ENCODE measurements at places on chromosomes 16 and 17.

DNA sequence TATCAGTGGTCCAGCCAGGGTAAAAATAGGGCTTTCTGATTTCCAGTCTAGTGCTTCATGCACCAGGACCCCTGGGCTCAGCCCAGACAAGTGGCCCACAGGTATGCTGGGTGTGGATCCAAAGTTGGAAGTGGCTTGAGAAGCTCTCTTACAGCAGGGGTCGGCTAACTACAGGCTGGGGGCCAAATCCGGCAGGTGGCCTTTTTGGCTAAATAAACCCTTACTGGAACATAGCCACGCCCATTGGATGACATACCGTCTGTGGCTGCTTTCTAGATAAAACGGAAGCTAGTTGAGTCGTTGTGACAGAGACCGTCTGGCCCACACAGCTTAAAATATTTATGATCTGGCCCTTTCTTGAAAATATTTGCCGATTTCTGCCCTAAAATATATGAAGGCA is 119.0 kb upstream of the CDC42EP4 start:
- peak; percentile 22 for DNase-seq

GRCh38 chr16:59161679-59162078 is 427.6 kb upstream of the GOT2 start:
- DNase-seq: no peak

DNA sequence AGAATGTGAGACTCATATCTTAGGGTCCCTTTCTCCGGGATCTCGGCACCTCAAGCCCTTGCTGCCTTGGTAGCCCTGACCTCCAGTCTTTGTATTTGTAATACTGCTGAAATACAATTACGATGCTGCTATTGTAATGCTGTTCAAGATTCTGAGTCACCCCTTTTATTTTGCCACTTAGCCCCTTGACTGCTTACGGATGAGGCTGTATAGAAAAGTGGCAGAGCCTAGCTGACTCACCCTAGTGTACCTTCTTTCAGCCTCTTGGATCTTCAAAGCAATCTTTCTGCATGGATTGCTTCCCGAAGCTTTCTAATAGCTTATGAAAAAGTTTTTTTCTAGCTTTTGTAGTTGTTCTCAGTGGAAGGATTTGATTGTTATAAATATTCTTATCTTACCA is 187.9 kb downstream of the KCNJ2 start:
- DNase-seq: no peak

- no peak for DNase-seq
Measured at GRCh38 chr17:49216482-49216881, 6.0 kb downstream of the ABI3 start.

DNA sequence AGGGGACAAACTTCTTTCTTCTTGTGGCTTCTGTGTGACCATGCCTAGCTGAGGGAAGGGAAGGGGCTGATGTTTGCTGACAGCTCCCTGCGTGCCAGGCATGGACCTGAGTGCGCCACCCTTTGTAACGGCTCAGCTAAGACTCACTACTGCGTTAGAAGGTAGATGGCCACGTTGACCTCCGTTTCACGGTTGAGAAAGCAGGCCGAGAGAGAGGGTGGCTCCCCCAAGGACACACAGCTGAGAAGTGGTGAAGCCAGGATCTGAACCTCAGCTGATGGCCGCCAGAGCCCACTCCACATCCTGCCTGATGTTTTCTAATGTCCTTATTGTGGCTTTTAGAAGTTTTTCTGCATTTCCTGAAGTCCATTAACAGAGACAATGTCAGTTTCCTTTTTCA is 45.1 kb downstream of the RGS9 start:
- DNase-seq: peak; percentile 77

DNA sequence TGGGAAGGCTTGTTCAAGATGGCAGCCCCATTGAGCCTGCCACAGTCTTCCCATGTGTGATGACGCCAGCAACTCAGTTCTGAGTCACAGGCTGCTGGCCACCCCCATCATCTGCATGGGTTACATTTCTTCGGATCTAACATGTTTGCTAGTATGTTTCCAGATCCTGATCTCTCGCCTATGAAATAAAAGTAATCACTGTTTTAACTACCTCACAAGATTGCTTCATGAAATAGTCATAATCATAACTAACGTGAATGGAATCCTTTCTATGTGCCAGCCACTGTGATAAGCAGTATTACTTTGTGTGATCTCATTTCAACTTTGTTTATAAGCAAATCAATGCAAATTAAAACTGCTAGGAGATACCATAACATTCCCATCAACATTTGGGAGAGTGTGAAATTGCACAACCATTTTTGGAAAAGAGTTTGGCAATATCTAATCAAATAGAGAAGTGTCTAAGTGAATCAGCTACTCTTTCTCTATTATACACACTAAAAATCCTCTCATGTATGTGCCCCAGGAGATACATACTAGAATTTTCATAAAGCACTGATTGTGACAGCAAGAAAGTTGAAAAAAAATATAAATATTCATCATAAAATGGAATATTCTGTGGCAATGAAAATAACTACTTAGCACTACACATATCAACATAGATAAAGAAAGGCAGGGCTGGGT is 300.2 kb upstream of the IRX5 start:
- no peak for DNase-seq

DNA sequence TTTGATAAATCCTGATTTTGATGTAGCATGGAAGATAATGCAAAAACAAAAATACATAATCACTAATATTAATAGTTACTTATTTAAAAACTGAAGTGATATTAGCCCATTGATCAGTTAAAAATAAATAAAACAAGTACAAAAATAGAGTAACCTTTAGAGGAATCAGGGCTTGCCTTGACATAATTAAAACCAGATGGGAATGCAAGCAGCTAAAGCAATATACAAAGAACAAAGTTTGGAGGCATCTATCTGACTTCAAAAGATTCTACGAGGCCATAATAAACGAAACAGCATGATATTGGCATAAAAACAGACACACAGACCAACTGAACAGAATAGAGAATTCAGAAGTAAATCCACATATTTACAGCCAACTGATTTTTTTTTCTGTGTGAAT is 15.0 kb upstream of the HEATR3 start:
- DNase-seq: no peak

- DNase-seq: peak; percentile 61
Measured at GRCh38 chr17:68441070-68441770, 16.1 kb downstream of the WIPI1 start.

DNA sequence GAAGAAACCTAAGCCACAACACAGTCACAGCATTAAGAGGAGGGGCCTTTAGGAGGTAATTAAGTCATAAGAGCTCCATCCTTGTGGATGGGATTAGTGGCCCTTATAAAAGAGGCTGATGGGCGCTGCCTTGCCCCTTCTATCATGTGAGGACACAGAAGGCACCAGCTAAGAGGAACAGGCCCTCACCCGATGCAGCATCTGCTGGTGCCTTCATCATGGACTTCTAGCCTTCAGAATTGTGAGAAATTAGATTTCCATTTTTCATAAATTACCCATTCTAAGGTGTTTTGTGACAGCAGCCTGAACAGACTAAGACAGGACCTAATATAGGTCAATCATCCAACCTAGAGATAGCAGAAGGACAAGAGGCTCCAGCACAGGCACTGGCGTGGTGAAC is 120.8 kb downstream of the CDYL2 start:
- DNase-seq: no peak

DNA sequence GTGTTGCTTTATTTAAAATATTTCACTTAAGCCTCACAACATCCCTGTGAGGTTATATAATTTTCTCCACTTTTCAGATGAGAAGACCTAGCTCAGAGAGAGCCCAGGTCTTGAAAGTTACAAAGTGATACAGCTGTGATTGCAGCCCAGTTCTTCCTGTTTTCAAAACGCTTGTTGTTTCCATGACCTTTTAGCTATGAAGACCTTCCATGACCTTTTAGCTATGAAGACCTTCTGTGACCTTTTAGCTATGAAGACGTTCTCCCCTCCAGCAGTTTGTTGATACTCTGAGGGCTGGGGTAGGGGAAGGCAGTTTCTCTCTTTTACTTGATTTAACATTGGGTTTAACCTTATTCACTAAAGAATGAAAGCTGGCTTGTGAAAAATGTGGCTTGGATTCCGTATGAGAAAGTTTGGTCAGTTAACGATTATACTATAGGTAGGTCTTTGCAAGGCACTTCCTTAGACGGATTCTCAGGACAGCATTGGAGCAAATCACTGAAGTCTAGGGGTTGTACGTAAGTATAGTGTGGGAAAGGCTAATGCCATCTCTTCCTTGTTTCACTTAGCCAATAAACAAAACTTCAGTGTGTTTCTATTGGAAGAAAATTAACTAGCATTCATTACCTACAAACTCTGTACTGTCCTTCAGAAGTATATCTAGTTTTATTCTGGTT is 20.7 kb downstream of the PHKB start:
- no peak for DNase-seq
